HS-5 (cell line): ENCODE measurements at places on chromosomes 16 and 17.

DNA sequence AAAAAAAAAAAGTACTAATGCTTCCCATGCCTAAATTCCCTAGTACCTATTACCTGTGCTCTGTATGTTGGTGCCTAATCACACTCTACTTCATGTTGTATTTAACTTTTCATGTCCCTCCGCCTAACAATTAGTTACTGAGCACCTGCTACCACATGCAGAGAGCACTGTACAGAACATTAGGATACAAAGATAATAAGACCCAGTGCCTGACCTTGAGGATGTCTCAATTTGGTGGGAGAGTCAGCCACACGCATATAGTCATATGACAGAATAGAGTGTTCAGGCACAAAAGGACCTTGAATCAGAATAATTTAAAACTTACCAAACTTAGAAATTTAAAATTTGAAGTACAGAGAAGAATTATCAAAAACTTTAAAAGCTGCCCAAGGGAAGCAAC is 42.1 kb downstream of the USP31 start:
- no peak for DNase-seq

DNA sequence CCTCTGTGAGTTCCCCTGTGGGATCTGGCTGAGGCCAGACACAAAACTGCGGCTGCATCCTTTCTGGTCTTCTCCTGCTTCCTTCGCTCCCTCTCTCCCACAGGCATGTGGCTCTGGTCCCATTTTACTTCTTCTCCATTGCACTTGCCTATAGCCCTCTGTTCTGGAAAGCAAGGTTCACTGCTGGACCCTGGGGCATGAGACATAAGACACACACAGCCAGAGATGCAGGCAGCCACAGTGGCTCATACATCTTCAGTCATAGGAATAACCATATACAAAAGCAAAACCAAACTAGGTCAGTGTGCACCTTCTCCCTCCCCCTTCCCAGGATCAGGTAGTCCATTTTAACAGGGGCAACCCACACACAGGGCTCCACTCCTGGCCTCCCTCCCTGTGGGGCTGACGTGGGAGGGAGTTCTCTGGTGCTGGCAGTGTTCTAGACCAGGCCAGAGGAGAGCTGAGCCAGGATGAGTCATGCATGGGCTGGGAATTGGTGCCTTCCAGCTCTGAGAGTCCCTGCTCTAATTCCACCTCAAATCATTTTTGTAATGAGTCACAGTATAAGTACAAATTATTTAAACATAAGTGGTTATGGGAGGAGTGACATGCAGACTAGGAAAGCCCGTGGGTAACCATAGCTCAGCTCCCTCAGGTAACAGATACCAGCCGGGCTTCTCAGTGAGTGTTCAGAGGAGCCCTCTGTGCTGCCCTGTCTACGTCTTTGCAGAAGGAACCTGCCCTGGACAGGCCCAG is 58.0 kb downstream of the ASIC2 start:
- peak; percentile 45 for DNase-seq

DNA sequence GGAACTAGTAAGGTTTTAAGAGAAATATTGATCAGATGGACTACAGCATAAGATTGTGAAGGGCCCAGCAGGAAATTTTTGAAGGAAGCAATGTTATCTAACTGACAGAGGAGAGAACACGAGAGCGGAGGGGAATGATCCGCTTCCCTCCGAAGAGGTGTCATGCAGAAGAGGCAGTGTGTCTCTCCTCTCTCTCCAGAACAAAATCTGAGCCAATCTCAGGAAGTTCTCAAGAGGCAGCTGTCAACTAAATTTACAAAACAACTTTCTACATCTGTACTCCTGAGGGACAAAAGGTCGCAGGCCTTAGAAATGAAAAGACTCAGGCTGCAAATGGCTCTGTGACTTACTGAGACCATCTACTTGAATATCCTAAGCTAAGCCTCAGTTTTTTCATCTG is 224.6 kb upstream of the CDH5 start:
- DNase-seq = no peak

DNA sequence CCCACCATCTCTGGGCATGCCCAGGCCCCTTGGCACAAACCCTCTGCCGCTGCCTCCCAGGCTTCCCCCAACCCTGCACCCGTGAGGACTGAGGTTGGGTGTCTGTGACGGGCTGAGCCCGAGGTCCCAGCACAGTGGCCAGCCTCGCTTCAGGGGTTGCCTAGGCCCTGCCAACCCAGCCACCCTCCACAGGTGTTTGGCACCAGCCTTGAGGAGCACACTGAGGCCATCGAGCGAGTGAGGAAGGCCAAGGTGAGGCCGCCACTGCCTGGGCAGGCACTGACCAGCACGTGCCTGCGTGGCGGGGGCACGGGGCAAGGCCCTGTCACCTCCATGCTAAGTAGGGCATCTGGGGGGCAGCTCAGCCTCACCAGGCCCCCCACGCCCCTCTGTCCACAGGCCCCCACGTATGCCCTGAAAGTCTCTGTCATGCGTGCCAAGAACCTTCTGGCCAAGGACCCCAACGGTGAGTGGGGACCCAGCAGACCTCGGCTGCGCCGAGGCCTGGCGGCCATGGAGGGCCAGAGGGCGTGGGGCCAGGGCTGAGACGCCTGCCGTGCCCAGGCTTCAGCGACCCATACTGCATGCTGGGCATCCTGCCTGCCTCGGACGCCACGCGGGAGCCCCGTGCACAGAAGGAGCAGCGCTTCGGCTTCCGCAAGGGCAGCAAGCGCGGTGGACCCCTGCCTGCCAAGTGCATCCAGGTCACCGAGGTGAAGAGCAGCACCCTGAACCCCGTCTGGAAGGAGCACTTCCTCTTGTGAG is 7.5 kb downstream of the BAIAP3 start:
- no peak for DNase-seq

DNA sequence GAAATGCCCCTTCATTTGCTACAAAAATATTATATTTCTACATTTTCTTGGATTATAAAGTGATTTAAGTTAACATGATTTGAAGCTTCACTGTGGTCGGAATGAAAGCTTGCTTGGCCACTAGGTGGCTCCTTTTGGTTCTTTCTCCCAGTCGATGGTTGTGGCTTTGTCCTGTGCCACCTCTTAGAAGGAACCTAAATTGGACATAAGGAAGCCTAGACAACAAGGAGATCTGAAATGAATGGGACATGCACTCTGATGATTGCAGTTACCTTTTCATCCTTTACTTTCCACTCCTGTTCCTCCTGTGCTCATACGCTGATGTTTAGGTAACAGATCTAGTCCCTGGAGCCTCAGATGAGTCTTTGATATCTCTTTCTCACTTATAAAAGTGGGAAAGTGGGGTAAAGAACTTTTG is 39.2 kb downstream of the FTO start:
- DNase-seq = no peak

DNA sequence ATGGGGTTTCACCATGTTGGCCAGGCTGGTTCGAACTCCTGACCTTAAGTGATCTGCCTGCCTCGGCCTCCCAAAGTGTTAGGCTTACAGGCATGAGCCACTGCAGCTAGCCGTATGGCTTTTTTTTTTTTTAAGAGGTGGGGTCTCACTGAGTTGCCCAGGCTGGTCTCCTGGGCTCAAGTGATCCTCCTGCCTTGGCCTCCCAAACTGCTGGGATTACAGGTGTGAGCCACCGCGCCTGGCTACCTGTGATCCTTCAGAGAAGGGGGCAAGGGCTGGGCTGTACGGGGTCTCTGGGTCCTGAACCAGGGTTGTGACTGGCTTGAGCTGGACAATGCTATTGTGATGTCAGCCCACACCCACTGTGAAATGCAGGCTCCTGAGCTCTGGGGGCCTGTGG is at the start of gene RNF151:
TSS of gene RNF151 (plus strand) at position 397 of the 400 bp plus-strand sequence. CDS start 26 bp downstream, outside the sequence.
- DNase-seq = no peak

- no peak for DNase-seq
Observed at GRCh38 chr17:28507567-28508203, 1.5 kb downstream of the FOXN1 start.

DNA sequence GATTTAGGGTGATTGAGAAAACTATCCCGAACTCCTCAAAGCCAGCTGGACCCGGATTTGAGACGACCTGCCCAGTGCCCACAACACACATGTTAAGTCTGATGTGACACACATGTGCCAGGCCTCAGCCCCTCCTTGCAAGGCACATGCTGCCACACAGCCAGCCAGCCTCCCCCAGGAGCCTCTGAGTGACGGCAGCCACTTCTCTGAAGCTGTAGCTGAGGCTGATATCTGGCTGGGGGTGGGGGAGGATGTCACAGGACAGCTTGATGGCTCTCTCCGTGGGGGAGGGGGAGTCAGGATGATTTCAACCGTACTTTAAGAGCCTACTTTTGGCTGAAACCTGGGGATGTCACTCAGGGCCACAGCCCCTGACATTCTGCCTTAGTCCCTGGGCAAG is 40.9 kb downstream of the SRCIN1 start:
- DNase-seq = no peak

DNA sequence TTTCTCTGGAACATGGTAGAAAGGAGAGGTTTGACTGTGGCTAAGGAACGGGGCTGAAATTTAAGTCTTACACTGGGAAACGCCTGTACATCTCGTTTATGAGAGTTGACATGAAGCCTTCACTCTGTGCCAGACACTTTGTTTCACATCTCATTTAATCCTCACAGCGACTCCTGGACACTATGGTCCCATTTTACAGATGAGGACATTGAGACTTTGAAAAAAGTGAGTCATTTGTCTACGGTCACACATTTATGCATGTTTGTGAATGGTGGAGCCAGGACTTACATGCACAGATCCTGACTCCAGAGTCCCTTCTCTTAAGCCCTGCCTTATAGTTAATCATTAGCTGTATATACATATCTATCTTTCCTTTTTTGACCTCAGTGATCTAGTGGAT is 318.4 kb upstream of the EEF2KMT start:
- DNase-seq = no peak

- DNase-seq = peak; percentile 96
Observed at GRCh38 chr17:56786989-56787482, 46.7 kb downstream of the C17orf67 start.

DNA sequence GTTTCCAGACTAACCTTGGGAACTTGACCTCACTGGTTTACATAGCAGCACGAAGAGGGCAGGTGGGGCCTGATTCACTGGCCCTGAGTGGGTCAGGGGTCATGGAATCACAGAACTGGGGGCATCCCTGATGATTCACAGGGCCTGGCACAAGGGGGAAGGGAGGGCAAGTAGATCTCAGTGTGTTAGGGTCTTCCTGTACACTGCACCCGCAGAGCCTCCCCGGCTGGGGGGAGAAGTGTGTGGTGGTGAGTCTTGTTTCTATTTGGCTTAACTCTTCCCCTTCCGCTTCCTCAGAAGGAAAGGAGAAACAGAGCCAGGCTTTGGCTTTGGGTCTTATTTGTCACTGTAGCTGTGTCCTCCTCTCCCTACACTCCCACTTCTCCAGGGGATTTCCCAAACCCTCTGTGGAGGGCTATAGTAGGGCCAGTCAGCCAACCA is 3.7 kb downstream of the STARD3 start:
- DNase-seq = no peak

GRCh38 chr17:42901535-42902229 is 1.1 kb downstream of the G6PC1 start:
- no peak for DNase-seq

GRCh38 chr16:84885342-84885910 is 65.6 kb downstream of the CRISPLD2 start:
- no peak for DNase-seq

GRCh38 chr17:48841395-48841831 is 10.6 kb downstream of the CALCOCO2 start:
- DNase-seq = no peak

DNA sequence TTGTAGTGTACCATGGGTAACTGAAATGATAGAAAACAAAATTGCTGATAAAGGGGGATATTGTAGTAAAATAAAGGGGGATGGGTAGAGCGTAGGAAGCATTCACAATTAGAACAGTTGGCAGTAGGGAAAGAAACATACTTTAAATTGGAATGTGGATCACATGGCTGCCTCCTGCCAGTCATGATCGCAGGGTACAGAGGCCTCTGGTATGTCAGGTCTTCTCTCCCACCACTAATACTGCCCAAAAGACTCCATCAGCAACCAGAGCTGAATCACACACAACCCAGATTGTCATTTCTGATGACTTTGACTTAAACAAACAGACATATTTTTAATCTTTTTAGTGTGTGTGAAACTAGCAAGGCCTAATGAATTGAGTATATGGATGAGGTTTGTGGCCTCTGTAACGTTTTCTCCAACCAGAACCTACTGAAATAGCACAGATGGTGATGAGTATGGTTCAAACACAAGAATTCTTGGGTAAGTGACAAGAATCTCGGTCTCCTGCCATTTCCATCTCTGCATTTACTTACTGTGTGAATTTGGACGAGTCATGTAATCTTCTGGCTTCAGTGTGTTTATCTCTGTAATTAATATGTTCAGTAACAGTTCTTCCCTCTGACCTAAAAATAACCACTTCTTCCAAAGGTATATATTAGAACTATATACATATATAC is 112.6 kb downstream of the USP22 start:
- no peak for DNase-seq

GRCh38 chr17:47227862-47228261 is 18.7 kb downstream of the MYL4 start:
- DNase-seq = no peak

- no peak for DNase-seq
Observed at GRCh38 chr17:62708587-62708986, 81.1 kb downstream of the MRC2 start.

GRCh38 chr17:29595107-29595942 is 2.4 kb downstream of the ANKRD13B start:
- DNase-seq = no peak

DNA sequence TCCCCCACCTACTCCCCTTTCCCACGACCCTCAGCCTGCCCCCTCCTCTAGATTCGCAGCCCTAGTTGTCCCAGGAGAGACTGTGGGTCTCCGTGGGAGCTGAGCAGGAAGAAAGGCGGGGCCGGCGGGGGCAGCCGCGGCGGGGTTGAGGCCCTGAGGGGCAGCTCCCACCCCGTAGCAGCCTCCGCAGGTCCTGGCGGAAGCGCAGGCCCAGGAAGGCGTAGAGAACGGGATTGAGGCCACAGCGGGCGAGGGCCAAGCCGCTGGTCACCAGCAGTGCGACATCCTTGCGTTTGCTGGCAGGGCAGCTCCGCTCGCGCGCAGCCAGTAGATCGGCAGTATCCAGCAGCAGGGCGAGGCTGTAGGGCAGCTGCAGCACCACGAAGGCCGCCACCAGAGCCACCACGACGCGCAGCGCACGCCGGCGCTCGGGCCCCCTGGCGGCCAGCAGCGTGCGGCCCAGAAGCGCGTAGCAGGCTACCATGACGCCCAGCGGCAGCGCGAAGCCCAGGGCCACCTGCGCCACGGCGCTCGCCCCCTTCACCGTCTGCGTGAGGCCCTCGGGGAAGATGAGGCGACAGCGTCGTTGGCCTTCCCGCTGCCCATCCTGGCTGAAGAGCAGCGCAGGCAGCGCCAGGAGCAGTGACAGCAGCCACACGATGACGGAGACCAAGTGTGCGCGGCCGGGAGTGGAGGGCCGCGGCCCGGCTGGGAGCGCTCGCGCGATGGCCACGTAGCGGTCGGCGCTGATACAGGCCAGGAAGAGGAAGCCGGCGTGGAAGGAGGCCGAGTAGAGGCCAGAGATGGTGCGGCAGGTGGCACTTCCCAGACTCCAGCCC is 1.9 kb downstream of the CCR10 start:
- DNase-seq = no peak

- DNase-seq = no peak
Observed at GRCh38 chr16:47504599-47504998, 43.5 kb downstream of the PHKB start.

GRCh38 chr16:10683170-10683569 is 11.6 kb downstream of the TEKT5 start:
- no peak for DNase-seq
